Panc1 (cell line): ENCODE measurements at places on chromosomes 6 and 20. TPM values are rescaled to one million over a fixed set of nuclear protein-coding genes. Genes with fewer than 3 reads are reported as not detected.

Gene ZBTB2
- 16.2 TPM for total RNA-seq

Gene CLVS2
- total RNA-seq: 1.1 TPM

Gene MPC1
- total RNA-seq: 7.0 TPM

Gene NCOA6
- 28.9 TPM for total RNA-seq

Gene RIPOR3
- 92.5 TPM for total RNA-seq

Gene AVP
- total RNA-seq: not detected

Gene AP5S1
- total RNA-seq: 23.1 TPM

Gene SMLR1
- total RNA-seq: 0.08 TPM

Gene CDH4
- not detected for total RNA-seq

Gene DEFB132
- 0.10 TPM for total RNA-seq

Gene KHDC1
- total RNA-seq: 9.6 TPM

Gene EFCAB8
- total RNA-seq: 1.1 TPM

Gene COL9A3
- 46.6 TPM for total RNA-seq

Gene CCR6
- total RNA-seq: not detected

Gene HLA-DPB1
- 0.64 TPM for total RNA-seq

Gene TNNC2
- 0.26 TPM for total RNA-seq

Gene SRSF12
- 0.28 TPM for total RNA-seq

Gene CLIC5
- total RNA-seq: 0.05 TPM

Gene BMP7
- total RNA-seq: 11.5 TPM

Gene NPBWR2
- not detected for total RNA-seq

Gene THBD
- 0.26 TPM for total RNA-seq

Gene ARHGAP18
- 11.6 TPM for total RNA-seq

Gene HSD17B8
- 7.4 TPM for total RNA-seq

Gene TDP2
- 33.6 TPM for total RNA-seq

Gene GSTA2
- total RNA-seq: not detected

Gene TCP11
- total RNA-seq: not detected
